ENCODE measurements at places on chromosomes 4 and X.

GRCh38 chr4:11152684-11153083 lies 276.0 kb downstream of the HS3ST1 start:
- no peak for DNase-seq

- no peak for DNase-seq
These were observed 44.1 kb downstream of the FGFBP1 start for GRCh38 chr4:15894393-15894792.

GRCh38 chr4:686413-687040 lies 2.4 kb downstream of the SLC49A3 start:
- DNase-seq, result no peak

- no peak for DNase-seq
These were observed 73.9 kb downstream of the ARHGAP6 start for GRCh38 chrX:11591723-11592346.

GRCh38 chr4:145498430-145498829 lies 16.8 kb downstream of the SMAD1 start:
- no peak for DNase-seq

- no peak for DNase-seq
These were observed 195.2 kb upstream of the C1QTNF7 start for GRCh38 chr4:15232366-15233263.

DNA sequence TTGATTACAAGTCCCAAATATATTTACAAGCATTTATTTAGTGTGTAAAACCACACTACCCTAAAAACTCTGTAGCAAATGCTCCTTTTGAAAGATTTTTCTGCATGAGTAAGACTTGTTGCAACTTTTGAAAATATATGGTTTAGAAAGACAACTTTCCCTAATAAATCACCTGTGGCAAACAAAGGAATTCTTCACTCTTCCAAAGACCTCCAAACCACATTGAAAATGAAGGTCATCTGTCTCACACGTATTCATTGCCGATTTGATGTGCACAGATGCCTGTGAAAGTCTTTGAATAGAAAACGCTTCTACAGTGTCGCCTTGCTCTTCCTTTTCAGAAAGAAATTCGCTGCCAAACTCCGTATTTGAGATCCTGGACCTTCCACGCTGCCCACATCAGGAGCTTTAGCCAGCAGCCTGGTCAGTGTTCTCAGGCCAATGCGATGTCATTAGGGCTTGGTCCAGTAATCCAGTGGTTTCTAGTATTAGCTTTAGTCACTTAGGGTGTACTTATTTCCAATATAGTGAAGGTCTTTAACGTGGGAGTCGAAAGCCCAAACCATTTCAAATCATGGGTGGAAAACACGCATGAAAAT lies 22.2 kb downstream of the SPINK2 start:
- no peak for DNase-seq

GRCh38 chr4:13548059-13548983 lies 4.0 kb upstream of the NKX3-2 start:
- DNase-seq, result no peak

DNA sequence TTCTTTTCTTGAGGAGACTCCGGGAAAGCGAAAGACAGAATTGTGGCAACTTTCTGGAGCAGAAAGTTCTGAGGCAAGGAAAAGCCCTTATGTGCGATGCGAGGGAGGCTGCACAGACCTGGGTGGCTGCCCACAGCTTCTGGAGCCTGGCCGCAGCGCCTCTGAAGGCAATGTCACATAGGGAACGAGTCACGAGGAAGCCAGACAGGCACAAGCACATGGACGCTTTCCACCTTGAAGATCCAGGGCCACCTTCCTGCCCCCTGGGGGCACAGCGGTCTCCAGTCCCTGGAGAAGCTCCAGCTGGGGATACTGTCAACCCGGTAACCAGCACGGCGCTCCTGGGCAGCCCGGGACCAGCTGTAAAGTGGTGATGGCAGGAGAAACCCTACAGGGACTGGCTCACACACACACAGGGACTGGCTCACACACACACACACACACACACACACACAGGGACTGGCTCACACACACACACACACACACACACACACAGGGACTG lies 69.8 kb downstream of the MTNR1A start:
- no peak for DNase-seq

DNA sequence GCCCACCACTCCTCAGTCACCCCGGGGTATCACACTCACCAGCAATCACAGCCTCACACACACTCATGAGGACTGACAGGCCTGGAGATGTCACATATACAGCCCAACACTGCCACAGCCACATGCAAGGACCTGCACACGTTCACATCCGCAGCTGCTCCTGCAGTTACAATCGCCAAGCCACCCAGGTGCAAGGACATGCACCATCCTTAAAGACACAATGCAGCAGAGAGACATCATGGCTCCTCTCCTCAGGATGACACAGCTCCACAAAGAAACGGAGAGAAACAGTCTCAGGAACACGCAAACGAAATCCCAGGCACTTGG lies 1.1 kb downstream of the PCSK1N start:
- no peak for DNase-seq

GRCh38 chr4:9716093-9716492 lies 65.3 kb upstream of the DRD5 start:
- no peak for DNase-seq

GRCh38 chr4:93617606-93618005 lies 210.9 kb upstream of the ATOH1 start:
- DNase-seq, result no peak

DNA sequence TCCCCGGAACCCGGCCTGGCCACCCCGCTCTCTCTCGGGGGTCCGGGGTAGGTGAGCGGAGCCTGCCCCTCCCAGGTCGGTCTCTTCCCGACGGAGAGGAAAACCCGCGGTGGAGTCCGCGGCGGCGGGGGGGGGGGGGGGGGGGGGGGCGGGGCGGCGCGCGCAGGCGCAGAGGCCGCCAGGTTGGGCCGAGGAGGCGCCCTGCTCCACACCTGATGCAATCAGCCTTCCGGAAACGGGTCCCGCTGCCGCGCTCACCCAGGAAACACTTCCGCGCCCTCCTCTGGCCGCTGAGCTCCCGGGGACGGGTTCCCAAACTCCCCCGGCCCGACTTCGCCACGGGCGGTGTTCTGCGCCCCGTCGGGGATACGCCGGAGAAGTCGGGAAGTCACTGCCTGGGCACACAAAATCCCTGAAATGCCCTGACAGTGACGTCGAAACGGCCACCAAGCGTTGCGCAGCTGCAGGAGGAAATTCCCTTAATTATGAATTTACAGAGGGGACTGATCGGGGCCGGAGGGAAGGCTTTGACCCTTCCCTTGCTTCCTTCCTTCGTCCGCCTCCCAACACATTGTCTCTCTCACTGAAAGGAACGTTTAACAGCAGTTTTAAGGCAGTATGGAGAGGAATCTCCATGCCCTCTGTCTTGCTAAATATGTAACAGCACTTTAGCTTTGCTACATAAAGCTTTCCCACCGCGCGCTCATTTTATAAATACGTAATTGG lies 2.1 kb upstream of the APBB2 start:
- peak; percentile 68 for DNase-seq

GRCh38 chr4:176377780-176378179 lies 58.0 kb downstream of the SPCS3 start:
- DNase-seq, result no peak

- no peak for DNase-seq
These were observed 1.4 kb upstream of the SMAD1 start for GRCh38 chr4:145480257-145480656.

DNA sequence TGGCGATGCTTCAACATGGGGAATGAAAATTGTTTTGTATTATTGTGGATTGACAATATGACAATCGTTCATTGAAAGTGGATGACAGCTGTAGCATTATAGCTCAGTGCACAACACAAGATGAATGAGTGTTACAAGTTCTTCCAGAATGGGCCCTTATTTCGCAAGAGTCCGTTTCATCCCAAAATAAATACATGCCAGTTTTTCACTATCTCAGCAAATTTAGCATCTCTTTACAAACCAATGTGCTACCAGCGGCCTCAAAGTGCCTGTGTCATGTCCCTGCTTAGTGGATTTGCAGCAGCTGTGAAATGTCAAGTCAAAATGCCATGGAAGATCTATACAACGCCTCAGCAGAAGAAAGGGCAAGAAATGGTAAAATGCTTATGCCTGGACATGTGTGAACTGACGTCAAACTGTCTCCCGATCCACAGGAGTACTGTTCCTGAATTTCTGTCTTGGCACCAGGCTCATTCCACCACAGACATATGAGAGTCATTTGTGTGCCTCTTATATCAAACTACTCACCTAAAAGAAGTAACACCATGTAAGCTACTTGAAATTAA lies 109.6 kb downstream of the MAML3 start:
- DNase-seq, result no peak

DNA sequence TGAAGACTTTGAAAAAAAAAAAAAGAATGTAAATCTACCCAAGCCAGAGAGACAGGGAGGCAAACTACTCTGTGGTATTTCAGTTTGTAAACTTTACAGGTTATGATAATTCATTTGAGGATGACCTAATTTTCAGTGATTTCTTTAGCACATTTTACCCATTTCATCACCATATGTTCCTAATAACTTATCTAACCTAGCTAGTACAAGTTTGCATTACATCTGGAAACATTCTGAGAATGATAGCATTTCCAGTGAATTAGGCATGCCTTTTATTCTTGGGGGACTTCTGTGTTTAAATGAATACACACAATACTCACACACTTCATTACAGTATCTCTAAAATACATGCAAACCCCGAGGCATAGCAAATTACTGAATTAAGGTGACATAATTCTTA lies 1055.5 kb downstream of the PCDH18 start:
- no peak for DNase-seq

- no peak for DNase-seq
These were observed 1276.1 kb downstream of the PCDH7 start for GRCh38 chr4:31995943-31996901.

DNA sequence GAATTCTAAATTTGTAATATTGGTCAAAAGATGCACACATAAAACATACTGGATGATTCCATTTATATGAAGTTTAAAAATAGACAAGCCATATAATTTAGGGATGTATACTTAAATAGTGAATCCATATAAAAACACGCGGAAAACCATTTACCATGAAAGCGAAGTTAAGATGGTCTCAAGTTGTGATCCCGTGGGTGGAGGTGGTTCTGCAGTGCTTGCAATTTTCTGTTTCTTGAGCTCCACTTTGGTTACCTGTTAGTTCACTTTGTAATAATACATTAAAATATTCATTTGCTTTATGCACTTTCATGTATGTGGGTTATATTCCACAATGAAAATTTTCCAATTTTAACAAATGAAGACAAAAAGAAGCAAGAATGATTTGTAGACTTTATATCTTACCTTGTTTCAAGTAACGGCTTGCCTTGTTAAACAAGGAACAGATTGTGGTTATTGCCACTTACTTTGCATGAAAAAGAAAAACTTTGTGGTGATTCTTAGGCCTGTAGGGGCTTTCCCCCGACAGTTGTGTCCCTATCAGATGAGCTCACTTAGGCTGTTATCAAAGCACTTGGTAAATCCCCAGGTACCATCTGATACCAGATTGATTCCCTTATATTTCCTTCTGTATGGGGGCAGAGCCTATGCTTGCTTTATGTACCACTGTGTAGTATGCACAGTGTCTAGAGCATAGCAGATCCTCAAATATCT lies 12.2 kb downstream of the UCP1 start:
- DNase-seq, result no peak

DNA sequence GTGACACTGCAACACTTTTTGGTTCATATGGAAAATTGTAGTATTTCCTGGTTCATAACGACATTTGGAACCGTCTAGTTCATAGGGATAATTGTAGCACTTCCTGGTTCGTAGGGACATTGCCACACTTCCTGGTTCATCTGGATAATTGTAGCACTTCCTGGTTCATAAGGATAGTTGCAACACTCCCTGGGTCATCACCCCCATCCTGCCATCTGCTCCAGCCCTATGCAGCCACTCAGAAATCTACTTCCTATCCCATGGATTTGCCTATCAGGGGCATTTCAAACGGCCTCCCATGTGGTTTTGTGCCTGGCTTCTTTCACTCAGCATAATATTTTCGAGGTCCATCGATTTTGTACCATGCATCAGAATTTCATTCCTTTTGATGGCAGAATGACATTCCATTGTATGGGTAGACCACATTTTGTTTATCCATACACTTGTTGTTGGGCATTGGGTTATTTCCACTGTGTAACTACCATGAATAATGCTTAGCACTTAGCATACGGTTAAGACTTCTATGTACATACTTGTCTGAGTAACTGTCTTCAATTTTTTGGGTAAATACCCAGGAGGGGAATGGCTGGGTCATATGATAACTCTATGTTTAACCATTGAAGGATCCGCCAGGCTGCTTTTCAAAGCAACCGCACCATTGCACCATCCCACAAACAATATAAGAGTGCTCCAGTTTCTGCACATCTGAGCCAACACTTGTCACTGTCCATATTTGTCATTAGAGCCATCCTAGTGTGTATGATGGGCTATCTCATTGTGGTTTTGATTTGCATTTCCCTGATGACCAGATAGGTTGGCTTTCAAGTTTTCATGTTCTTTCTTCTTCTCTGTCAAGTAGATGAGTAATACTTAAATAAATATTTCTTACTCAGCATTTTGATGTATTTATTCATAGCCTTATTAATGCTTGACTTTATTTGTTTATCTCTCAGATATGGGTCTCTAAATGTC lies 58.3 kb upstream of the CD99 start:
- no peak for DNase-seq

DNA sequence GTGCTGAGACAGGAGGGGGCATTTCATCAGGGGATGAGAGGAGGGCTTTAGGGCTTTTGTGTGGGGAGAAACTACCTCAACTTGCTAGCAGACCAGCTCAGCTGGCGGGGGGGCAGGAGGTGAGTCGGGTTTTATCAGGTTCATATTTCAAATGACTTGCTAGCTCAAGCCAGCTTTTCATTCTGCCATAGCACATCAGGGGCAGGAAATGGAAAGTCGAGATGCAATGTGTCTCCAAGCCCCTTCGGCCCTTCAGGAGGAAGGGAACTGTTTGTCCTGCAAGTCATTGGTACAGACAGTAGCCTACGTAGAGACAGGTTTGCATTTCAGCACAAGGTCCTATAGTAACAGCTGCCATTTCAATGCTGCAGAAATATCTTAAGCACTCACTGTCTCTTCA lies 194.1 kb downstream of the PTTG2 start:
- no peak for DNase-seq

DNA sequence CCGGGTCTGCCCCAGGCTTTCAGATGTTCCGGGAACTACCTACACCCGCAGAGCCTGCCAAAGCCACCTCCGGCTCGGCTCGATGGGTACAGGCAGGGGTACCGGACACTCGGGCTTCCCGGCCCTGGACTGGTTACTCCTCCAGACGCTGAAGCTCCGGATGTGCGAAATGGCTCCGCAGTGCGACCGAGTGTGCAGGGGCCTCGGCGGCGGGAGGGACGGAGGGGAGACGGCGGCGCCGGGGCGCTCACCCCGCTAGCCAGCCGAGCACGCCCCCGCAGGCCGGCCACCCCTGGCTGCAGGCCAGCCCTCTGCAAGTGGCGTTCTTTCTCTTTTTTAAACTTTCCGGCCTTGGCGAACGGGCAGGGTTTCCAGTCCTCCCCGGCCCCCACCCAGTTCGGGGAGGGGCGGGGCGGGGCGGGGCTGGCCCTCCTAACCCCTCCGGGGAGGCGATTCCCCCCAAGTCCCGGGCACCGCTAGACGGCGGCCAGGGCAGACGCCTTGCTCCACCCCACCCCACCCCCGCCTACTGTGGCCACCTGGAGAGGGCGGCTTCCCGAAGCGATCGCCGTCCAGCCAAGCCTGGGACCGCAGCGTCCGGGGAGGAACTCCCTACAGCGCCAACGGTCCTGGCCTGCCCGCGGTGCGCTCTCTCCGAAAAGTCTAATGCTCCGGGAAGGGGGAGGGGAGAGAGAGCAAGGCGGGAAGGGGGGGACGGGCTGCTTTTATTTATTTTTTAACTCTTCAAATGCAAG lies 7.5 kb downstream of the BCOR start:
- no peak for DNase-seq

Data from activated naive CD4-positive, alpha-beta T cell treated with anti-CD3 and anti-CD28 coated beads, Interleukin-2, amount 50 U/mL, for 72 hours (primary cell).